ENCODE measurements at places on chromosomes 5 and 9.

DNA sequence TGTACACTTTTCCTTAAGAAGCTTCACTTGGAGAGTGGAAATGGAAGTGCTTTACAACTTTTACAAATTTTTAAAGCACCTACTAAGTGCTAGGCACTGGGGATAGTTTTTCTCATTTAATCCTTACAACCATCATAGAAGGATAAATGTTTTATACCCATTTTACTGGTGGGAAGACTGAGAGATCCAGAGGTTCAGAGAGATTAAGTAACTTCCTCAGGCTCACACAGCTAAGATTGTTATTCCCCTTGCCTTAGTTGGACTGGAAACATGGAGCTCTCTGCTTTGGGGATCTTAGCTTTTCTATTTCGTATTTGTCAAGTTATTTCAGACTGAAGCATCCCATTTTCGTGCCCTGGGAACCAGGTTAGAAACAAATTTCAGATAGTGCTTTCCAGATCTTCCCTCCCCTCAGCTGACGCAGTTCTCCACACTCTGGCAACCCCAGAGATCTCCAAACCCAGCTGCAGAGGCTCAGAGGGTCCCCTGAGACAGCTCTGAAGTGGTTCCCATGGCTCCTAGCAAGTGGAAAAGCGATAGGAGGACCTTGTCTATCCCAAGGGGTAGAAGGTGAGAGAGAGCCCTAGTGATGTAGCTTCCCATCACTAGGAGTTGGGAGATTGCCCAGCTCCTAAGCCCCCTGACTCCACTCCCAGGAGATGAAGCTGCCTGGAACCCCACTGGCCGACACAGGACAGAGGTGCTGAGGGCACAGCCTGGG lies 16.2 kb upstream of the GABBR2 start:
- DNase-seq: no peak

DNA sequence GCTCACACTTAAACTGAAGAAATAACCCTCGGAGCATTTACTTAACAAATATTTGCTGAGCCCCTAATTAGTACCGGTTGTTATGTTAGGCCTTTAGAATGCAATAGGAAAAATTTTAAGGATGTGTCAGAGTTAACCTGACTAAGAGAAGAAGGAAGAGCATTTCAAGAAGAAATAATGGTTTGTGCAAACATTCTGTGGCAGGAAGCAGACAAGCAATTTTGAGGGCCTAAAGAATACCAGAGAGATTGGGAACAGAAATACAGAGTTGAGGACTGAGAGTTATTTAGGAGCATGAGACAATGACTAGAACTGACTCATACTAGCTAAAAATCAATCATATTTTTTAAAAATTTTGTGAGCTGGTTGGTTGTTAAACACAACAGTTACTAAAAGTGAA lies 218.8 kb downstream of the PRR16 start:
- no peak for DNase-seq

GRCh38 chr9:127720031-127720864 lies 4.4 kb downstream of the TTC16 start:
- DNase-seq: no peak

GRCh38 chr5:108541836-108542235 lies 159.9 kb upstream of the FBXL17 start:
- DNase-seq: no peak

GRCh38 chr5:177090813-177091212 lies 4.1 kb downstream of the FGFR4 start:
- no peak for DNase-seq

- peak; percentile 48 for DNase-seq
Observed at GRCh38 chr9:12784461-12785259, 9.8 kb downstream of the LURAP1L start.

DNA sequence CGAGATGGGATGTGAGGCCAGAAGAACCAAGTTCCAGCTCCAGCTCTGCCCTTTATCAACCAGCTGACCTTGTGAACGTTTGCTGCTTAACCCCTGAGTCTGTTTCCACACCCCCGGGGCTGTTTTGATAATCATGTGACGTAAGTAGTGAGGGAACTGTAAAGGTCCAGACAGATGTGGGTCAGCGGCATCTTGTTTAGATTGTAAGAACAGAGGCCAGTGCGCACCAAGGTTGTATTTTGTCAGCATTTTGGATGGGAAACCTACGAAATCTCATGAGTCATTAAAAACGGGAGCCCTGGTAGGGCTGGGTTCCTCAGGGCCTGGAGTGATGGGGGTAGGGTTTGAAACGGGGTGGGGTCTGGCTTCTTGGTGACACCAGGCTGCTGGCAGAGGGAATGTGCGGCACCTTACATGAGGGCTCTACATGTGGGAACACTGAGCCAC lies 13.8 kb upstream of the COL15A1 start:
- no peak for DNase-seq

DNA sequence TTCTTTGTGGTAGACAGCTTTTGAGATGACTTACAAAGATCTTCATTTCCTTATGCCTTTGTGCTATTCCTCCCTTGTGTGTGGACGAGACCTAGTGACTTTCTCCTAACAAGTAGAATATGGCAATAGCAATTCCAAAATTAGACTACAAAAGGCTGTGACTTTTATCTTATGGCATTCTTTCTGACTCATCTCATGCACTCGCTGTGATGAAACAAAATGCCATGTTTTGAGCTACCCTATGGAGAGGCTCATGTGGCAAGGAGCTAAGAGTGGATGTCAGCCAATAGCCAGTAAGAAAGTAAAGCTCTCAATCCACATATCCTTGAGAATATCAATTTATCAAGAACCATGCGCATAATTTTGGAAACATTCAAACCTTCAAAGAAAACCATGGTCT lies 380.5 kb upstream of the SMC2 start:
- no peak for DNase-seq

DNA sequence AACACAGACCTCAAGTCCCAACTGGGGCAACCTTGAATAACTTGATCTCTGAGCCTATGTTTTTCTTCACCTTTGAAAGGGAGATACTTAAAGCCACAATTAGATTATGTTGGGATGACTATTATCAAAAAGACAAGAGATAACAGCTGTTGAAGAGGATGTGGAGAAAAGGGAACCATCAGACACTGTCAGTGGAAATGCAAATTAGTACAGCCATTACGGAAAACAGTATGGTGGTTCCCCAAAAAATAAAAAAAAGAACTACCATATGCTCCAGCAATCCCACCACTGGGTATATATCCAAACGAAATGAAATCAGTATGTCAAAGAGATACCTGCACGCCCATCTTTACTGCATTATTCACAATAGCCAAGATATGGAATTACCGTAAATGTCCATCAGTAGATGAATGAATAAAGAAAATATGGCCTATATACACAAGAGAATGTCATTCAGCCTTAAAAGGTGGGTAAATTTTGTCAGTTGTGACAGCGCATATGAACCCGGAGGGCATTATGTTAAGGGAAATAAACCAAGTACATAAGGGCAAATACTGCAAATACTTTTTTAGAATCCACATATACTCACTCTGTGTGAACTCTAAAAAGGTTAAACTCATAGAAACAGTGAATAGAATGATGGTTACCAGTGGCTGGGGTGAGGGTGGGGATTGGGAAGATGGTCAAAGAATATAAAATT lies 12.7 kb downstream of the FAT2 start:
- no peak for DNase-seq

DNA sequence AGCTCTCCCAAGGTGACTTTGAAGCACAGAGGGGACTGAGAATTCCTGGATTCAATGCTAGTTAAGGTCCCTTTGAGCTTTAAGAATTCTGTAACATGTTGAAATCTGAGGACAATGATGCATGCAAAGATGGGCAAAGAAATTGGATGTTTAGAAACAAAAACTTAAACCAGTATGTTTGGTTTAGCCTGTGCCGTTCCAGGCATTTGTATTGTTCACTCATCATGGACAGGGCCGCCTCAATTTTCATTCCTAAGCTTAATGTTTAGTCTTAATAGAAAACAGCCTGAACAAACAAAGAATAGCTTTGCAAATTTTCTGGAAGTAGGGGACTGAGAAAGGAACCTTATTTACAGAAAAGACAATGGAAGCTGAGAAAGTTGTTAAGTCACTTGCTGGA lies 267.8 kb downstream of the ARHGEF28 start:
- DNase-seq: no peak

DNA sequence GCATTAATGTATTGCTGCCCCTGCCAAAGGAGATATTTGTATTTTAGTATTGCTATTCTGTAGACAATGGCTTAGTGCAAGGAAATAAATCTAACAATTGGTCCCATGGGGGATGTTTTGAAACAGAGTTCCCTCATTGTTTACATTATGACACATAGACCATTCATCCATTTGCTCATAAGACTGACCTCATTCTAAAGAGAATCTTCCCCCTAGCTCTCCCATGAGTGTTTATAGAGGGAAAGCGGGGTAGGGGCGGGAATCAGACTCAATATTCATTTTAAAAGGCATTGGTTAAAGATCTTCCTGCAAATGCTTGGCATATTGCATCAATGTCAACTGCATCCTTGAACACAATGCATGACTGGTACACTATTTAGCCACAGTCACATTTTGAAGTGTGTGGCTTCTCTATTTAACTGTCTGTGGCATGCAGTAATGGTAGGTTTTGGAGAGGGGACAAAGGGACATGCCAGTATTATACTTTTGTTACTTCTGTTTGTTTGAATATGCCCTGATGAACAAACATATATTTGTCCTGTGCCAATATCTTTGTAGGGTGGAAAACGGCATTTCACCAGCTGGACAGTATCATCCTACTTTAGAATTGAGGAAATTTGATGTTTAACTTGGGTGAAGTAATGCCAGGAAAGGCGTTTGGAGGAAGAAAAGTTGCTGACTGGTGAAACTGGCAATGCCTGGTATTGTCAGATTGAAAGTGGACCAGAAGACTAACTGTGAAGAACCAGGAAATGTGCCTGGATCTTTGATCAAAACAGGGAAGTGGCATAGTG lies 84.1 kb upstream of the MEGF10 start:
- DNase-seq: peak; percentile 94

- peak; percentile 51 for DNase-seq
Observed at GRCh38 chr5:163478126-163478981, 17.9 kb downstream of the HMMR start.

- no peak for DNase-seq
Observed at GRCh38 chr5:154193283-154193682, 2.8 kb downstream of the GALNT10 start.

- no peak for DNase-seq
Observed at GRCh38 chr5:122877518-122877917, 32.1 kb downstream of the SNX24 start.

GRCh38 chr9:14812806-14813205 lies 90.3 kb upstream of the CER1 start:
- no peak for DNase-seq

- DNase-seq: no peak
Observed at GRCh38 chr5:5572976-5573797, 150.7 kb downstream of the ICE1 start.

GRCh38 chr5:178583279-178583678 lies 6.9 kb downstream of the COL23A1 start:
- DNase-seq: no peak

DNA sequence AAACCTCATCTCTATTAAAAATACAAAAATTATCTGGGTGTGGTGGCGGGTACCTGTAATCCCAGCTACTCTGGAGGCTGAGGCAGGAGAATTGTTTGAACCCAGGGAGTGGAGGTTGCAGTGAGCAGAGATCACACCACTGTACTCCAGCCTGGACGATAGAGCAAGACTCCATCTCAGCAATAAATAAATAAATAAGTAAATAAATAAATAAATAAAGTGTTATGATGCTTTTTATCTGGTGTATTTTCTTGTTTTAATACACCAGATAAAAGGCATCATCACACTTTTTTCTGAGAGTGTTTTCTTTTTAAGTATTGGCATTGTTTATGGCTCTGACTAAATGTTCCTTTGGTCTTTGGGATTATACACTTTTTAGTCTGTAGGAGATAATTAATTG lies 24.2 kb upstream of the LECT2 start:
- DNase-seq: no peak

DNA sequence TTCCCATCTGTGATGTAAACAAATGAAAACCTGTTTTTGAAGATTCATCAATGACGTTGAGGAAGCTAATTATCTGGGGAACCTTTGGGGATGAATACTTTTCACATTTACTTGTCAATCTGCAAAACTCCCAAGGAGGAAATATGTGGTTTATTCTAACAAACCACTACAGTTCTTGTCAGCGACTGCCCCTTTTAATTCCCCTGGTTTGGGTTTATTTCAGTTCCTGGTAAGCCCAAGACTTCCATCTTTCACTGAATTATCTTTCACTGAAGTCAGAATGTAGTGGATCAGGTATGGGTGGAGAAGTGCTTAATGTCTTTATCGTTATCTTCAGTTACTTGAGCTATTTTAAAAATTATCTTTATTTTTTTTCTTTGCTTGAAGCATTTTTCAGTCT lies 40.2 kb downstream of the TLR4 start:
- DNase-seq: no peak

DNA sequence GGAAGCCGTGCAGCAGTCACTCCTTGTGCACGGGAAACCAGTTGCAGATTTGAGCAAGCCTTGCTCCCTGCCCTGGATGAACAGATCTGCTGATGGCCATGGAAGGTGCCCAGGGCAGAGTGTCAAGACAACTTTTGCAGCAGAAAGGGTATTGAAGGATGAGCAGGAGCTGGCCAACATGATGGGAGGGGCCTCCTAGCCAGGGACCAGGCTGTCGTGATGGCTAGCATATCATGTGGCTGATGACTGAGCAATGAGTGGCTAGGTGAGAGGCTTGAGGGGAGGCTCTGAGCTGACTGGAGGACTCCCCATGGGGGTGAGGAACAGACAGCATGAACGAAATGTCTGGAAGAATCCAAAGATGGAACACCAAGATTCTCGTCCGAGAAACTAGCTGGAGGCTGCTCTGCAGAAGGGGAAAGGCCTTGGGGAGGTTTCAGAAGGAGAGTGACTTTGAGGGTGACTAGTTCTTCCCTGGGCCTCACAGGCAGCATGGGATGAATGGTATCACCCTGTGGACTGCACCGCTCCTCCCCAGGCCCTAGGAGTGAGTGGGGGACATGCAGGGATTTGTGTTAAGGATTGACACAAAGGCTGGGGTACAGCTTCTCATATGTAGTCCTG lies 18.5 kb downstream of the PPARGC1B start:
- no peak for DNase-seq

GRCh38 chr5:124064956-124065355 lies 553.0 kb downstream of the CSNK1G3 start:
- DNase-seq: peak; percentile 92

DNA sequence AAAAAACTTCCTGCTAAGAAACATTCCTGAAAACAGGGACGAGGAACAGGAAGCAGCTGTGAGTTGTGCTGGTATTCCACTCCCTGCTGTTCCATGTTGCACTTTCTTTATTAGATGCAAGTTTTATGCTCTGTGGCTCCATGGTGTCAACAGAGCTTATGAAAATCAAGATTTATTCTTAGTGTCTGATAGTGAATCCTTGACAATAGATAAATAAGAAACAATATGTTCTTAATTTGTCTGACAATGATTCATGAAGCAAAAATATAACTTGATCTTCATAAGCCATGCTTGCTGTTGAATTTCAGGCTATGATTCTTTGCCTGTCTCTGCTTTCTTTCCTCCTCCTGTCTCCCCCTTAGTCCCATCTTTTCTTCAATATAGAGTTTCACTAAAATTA lies 119.6 kb downstream of the DROSHA start:
- DNase-seq: peak; percentile 80

- peak; percentile 85 for DNase-seq
Observed at GRCh38 chr5:58188262-58188651, 271.6 kb downstream of the PLK2 start.

- DNase-seq: no peak
Observed at GRCh38 chr5:155402927-155403640, 389.5 kb downstream of the KIF4B start.

- peak; percentile 73 for DNase-seq
Observed at GRCh38 chr9:3471883-3472282, 53.9 kb downstream of the RFX3 start.

GRCh38 chr5:75148051-75148450 lies 88.6 kb downstream of the ANKRD31 start:
- DNase-seq: no peak
